ENCODE measurements at places on chromosomes 7 and 10.

DNA sequence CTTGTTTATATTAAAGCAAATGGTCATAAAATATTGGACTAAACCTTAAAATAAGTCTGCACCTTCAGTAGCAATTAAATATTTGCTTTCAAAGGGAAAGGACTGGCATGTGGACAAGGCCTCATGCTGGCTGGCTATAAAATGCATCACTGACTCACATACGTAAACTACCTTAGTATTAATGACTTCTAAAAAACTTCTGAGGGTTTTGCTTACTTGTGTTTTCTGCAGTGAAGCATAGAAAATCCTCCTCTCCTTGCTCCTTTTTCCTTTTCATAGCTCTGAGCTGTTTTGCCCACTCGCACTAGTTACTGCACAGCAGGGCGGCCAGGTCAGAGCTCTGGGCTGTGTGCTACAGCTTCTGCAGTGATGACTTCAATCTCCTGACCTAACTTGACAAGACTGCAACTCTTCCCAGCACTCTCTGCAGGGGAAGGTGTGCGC is 82.3 kb downstream of the CUL2 start:
- no peak for DNase-seq

GRCh38 chr7:44517175-44517574 is 24.0 kb downstream of the NPC1L1 start:
- no peak for DNase-seq

DNA sequence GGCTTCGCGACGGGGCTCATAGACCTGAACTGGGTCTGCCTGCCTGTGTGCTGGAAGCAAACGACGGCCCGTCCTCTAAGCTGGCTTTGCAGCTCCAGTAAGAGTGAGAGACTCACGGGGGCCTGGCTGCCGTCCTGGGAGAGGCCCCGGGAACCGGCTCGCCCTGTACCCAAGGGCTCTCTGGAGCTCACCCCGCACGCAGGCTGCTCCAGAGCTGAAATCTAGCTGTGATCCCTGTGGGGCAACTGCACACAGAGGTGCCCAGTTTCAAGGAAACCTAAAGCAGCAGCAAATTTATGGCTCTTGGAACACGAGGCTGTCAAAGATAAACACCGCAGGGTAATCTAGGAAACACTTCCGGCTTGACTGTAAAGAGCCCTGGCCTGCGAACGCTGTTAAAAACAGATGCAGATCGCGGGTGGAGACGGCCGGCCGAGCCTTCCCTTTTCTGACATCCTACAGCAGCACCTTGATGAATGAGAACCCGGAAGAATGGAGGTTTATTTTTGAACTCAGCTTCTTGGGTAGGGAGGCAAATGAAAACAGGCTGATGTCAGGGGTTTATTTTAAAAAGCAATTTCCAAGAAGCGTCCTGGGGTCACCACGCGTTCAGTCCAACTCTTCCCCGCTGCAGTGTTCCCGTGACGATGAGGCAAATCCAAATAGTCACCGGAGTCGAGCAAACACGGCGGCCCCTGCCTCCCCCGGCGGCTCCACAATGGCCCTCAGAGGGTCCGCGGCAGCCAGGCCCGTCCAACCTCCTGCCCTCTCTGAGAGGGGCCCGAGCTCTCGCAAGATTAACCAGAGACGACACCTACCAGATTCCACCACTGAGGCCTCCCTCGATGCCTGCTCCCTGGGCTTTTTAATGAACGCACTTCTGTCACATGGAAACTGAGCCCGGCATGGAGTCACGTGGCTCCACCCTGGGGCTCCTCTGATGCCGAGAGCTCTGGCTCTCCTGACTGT is 29.6 kb downstream of the AMZ1 start:
- DNase-seq = no peak

DNA sequence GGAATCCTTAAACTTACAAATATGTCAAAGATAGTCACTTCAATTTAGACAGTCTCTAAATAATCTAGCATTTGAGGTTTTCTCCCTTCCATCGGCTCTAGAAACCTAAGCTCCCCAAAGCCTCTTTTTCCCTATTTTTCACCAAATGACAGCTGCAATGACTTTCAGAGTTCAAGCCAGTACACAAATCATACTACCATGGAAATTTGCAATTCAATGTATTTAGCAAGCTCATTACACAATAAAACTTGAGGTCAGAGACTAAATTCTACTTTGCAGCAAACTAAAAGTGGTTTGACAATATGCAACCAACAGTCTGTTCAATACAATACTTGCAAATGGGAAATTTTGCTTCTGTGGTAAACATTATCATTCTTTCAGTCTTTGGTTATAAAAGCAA is 80.3 kb downstream of the SKIDA1 start:
- DNase-seq = no peak

DNA sequence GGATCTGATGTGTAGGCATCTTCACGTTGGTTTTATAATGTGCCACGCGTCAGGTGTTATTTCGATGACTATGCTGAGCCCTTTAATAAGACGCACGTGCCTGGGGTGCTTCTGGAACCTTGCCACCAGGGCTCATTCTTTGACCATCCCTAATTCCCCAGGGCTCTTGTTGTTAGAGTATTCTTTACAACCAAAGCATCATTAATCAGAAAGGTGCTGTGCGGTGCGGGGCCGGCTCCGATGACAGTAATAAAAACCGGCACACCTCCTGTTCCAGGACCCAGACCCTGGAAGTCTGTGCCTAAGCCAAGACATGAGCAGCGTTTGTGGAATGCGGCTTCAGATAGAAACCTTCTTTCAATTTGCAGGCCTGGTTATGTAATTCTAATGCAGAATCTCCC is 58.4 kb downstream of the MGMT start:
- DNase-seq = no peak
